WERI-Rb-1 (cell line): ENCODE measurements at places on chromosomes 12 and 14.

GRCh38 chr12:132246997-132247717 is 82.2 kb downstream of the GALNT9 start:
- DNase-seq: no peak

DNA sequence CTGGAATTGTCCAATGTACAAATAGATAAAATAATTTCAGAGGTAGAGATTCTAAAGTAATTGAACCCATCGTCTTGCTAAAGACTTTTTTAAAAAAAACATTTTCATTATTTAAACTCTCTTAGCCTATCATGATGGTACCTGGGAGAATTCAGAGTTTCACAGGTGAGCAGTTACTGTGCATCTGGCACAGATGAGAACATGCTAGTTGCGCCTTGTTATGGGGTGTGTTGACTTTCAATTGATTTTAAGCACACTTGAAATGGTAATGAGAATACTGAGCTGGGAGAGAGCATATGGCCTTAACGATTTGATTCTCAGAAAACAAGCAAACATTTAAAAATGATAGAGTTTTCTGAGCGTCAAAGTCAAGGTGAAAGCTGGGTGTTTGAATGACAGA is 66.6 kb downstream of the FLRT2 start:
- no peak for DNase-seq

- no peak for DNase-seq
These were observed 371 bp upstream of the SHMT2 start for GRCh38 chr12:57229046-57229633.

GRCh38 chr12:99059824-99060511 is 414.9 kb downstream of the APAF1 start:
- DNase-seq: no peak

GRCh38 chr12:80234667-80235066 is 135.3 kb downstream of the OTOGL start:
- DNase-seq: no peak

DNA sequence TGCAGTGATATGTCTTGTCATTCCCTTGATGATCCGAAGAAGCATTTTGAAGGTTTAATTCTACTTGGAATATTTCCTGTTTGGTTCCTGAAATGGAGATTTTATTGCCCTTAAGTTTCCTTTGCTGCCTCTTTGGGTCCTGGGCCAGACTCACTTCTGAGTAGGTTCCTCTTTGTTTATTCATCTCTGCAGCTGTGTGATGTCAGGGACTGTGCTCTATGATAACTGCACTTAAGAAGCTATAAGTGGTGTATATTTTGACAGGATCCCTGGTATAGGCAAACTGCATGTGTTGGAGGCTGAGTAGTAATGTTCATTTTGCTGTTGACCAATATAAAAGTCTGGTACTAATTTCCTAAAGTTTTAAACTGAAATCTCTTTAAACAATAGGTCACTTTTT is at the start of gene KLRC4:
TSS of gene KLRC4 (minus strand) at position 366 of the 400 bp plus-strand sequence. CDS start at position 184, 182 bp downstream.
- DNase-seq: no peak

GRCh38 chr12:45425426-45425825 is 209.5 kb downstream of the ANO6 start:
- no peak for DNase-seq

- no peak for DNase-seq
These were observed 28.7 kb upstream of the SOS2 start for GRCh38 chr14:50260072-50260471.

GRCh38 chr14:68160779-68161546 is 341.4 kb downstream of the RAD51B start:
- DNase-seq: no peak

- no peak for DNase-seq
These were observed 32.8 kb downstream of the DUSP16 start for GRCh38 chr12:12529783-12530421.

DNA sequence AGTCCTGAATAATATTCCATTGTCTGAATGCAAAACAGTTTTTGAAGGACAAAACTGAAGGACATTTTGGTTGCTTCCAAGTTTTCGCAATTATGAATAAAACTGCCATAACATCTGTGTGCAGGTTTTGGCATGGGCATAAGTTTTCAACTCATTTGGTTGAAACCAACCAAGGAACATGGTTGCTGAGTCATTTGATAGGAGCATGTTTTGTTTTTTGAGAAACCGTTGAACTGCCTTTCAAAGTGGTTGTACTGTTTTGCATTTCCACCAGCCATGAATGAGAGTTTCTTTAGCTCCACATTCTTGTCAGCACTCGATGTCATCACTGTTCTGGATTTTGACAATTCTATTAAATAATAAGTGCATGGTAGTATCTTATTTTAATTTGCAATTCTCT is 23.0 kb upstream of the GSG1 start:
- DNase-seq: no peak

DNA sequence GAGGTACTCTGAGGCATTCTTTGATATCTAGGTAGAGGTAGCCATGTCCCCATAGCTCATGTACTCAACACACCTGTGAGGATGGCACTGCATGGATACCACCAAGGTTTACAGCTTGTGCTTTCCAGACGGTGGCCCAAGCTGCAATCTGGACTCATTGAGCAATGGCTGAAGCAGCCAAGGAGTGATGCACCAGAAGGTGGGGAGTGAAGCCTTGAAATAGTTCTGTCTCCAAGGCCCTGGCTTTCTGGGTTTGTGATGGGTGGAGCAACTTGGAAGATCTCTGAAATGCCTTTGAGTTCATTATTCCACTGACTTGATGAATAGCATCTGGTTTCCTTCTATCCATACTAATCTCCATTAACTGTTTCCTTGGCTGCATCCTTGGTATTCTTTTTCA is 290.0 kb upstream of the NOVA1 start:
- no peak for DNase-seq
